A549 (cell line): ENCODE measurements at places on chromosomes 11 and 22.
A peak's percentile ranks its signal among the peaks of the same experiment; 100 is the strongest.

DNA sequence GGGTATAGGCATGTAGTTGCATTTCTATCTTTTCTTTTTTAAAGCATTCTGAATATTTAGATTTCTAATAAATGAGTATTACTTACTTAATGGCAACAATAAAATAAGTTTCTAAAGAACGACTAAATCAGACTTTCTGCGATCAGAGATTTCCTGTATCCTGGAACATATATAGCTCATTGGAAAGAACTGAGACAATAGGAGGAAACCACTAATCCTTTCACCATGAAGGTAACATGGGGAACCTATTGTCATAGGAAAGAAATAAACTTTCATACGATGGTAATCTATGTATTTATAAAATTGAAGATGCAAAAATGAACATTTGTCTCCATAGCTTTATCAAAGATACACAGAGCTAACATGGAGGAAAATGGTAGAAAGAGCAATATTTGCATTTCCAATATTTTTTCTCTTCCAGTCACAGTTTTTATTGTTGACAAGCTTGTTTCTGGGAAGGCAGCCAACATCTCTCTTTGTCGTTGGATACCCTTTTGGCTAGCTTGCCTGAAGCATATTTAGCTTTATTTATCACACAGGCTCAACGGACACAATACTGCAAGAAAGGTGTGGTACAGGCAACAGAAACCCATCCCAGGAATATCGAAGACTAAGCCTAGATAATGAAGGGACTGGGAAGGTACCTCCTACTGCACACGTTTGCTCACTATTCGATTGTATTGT lies 293.3 kb upstream of the MPPED2 start:
- DNase-seq = no peak

GRCh38 chr11:12812849-12813248 lies 138.6 kb downstream of the TEAD1 start:
- no peak for DNase-seq

DNA sequence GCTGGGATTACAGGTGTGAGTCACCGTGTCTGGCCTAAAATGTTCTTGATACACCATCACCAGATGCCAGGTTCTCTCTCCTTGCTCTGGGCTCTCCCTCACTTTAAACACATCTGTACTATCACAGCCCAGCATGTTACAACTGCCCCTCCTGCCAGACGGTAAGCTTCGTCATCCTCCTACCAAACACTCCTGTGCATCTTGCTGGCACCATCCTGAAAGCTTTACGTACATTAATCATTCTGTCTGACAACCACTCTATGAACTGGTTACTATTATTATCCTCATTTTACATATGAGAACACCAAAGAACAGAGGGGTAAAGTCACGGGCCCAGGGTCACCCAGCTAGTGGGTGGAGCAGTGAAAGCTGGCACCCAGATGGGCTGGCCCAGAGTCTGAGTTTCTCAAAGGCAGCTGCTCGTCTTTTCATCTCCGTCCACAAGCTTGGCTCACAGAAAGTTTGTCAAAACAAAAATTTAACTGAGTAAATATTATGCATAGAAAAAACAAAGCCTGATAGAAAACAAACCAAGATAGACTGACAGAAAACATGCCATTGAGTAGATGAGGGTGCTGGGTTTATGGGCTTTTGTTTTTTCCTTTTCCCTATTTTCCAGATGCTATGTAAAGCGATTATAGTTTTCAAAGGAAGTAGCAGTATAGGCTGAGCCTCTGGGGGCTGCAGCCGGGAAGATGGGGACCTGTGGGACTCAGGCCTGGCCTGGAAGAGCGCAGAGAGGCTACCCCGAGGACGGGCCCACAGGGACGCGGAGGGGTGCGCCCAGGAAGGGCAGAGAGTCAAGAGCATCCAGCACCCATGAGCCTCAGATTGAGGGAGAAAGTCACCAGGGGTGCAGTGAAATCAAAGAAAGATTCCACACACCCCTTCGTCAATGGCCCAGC lies 9.5 kb downstream of the PLA2G6 start:
- DNase-seq = no peak

GRCh38 chr11:100612766-100613165 lies 74.3 kb upstream of the ARHGAP42 start:
- DNase-seq = no peak

DNA sequence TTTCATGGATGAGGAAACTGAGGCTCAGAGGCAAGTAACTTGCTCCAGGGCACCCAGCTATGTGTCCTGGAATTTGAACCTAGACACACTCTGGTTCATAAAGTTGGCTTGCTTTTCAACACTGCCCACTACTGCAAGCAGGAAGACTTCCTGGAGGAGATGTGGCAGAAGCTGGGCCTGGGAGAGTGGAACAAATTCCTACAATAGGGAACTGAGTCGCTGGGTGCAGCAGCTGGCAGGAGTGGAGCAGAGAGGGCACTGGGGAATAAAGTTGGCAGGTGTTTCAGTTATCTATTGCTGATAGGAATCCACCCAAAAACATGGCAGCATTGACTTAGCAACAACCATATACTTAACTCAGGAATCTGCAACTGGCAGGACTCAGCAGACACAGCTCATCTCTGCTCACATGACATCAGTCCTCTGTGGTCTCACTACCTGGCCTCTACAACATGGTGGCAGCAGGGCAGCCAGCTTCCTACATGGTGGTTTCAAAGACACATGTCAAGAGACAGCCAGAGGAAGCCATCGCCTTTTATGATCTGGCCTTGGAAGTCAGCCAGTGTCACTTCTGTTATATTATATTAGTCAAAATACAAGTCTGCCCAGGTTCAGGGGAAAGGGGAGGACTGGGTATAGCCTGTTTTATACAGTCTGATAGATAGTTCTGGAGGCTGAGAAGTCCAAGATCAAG lies 10.6 kb upstream of the CARD10 start:
- DNase-seq = no peak

DNA sequence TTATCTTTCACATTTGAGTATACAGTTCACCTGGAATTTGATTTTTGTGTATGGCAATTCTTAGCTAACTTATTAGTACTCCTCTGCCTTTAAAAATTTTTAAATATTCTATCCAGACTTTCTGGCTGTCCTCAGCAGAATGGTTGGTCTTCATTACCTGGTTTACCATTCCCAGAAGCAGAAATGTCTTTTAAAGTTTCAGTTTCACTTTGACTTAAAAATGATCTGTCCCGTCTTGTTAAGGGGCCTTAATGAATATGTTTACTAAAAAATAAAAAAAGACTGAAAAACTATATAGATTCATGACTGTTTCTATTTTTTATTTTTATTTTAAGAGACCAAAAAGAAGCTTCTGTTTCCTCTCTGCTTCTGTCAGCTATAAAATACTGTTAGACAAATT lies 70.5 kb upstream of the TNRC6B start:
- DNase-seq = no peak

- no peak for DNase-seq
Observed at GRCh38 chr22:47168441-47168840, 406.0 kb downstream of the TBC1D22A start.

GRCh38 chr11:19723572-19724342 lies 11.1 kb downstream of the NAV2 start:
- no peak for DNase-seq

DNA sequence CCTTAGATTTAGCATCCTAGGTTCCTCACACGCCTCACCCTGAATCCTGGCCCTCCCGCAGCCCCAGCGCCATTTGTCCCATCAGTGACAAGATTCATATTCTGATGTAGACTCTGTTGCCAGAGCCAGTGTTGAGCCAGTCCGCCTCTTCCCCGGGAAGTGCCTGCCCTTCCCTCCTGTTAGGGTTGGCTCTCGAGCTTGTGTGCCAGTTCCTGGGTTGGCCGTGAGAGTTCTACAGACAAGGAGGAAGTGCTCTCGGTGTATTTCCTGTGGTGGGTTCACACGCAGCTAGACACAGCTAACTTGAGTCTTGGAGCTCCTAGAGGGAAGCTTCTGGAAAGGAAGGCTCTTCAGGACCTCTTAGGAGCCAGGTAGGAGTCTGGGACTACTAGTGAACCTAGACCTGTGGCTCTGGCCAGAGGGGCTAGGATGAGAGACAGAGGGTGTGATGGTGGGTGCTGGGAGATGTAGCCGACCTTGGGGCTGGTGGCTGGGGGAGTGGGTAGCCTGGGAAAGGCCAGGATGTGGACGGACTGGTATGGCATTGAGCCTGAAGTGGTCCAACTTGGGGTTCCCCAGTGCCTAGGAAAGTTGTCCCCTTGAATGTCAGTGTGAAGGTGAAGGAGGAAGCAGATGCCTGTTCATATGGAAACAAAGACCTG lies at the start of gene IL18BP:
Gene IL18BP, plus strand, starts transcription at position 261 of the 662 bp plus-strand sequence. CDS start 1,076 bp downstream, outside the sequence.
- no peak for DNase-seq

- no peak for DNase-seq
Observed at GRCh38 chr11:69312453-69313404, 18.8 kb downstream of the MYEOV start.

DNA sequence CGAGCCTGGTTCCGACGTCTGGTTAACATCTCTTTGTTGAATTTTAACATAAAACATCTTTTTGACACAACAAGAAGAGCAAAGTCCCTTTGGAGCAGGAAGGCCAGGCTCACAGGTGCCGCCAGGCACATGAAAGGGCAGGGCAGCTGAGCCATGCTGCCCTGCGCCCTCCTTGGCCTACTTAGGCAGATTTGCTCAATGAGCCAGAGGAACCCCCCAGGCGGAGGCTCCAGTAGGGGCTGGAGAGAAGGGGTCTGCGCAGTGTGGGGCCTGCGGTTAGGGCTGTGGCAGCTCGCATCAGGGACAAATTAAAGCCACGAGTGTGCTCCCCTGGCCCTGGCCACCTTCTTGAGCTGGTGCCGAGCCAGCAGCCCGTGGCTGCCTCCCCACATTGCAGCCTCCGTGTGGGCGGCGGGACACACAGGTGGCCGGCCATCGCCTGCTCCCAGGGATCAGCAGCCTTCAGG lies 9.9 kb upstream of the SLC22A12 start:
- DNase-seq = no peak

DNA sequence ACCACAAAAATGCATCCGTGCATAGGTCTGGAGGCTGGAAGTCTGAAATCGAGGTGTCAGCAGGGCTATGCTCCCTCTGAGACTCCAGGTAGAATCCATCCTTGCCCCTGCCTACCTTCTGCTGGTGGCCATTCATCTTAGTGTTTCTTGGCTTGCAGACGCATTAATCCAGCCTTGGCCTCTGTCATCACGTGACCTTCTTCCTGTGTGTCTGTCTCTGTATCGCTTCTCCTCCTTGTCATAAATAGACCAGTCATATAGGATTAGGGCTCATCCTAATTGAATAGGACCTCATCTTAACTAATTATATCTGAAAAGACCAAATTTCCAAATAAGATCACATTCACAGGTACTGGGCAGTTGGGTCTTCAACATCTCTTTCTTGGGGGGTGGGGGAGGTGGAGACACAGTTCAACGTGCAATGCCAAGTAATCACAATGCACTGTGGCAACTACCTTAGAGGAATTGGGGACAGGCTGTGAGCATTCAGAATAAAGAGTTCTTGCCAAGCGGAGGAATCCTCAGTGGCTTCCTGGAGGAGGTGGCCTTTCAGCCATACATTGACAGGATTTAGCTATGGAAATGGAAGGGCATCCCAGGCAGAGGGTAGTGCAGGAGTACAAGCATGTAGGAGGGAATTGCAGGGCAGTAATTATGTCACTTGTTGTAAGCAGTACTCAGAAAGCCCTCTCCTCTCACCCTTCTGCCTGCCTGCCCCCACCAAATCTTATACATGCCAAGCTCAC lies 96.2 kb upstream of the SYT13 start:
- no peak for DNase-seq

GRCh38 chr11:129814244-129815014 lies 1.2 kb upstream of the TMEM45B start:
- DNase-seq = no peak

GRCh38 chr11:84476581-84476980 lies 1150.6 kb downstream of the DLG2 start:
- DNase-seq = no peak

GRCh38 chr11:96147186-96147585 lies 195.8 kb downstream of the MAML2 start:
- DNase-seq = no peak

- peak; percentile 90 for DNase-seq
Observed at GRCh38 chr11:20367313-20367948, 3.9 kb downstream of the HTATIP2 start.

GRCh38 chr11:35330931-35331330 lies 88.4 kb downstream of the SLC1A2 start:
- no peak for DNase-seq

DNA sequence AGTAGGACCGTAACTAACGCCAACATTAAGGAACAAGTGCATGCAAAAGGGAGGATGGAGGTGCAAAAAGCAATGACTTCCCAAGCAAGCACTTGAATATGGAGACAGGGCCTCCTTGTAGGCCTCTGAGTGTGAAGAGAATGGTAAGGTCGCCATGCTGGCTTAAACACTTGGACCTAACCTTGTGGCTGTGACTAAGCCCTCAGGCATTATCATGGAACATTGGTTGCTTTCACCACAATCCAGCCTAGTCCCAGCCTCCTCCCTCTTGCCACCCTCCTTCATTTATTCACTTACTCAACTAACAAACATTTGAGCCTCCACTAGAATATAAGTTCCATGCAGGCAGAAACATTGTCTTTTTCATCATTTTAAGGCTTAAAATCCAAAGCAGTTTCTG lies 11.9 kb upstream of the SYTL2 start:
- no peak for DNase-seq

DNA sequence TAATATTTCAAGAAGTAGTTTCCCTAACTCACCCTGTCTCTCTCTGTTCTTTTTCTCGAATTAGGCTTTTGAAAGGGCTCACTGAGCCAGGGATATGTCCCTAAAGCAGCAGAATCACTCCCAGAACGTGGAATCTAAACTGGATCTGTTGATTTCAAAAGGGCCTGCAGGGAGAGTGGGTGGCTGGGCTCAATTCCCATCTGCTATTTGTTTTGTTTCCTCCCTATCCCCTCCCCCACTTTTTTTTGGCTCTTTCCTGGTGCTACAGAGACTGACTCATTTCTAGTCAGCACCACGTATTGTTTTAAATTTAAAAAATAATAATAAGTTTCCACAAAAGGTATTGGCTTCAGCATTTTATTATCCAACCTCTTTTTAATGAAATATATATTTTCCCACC lies 961.5 kb downstream of the FAM181B start:
- DNase-seq = no peak
